Germinal center (tissue), 1 donor: ENCODE measurements at places on chromosomes 13 and 19.

DNA sequence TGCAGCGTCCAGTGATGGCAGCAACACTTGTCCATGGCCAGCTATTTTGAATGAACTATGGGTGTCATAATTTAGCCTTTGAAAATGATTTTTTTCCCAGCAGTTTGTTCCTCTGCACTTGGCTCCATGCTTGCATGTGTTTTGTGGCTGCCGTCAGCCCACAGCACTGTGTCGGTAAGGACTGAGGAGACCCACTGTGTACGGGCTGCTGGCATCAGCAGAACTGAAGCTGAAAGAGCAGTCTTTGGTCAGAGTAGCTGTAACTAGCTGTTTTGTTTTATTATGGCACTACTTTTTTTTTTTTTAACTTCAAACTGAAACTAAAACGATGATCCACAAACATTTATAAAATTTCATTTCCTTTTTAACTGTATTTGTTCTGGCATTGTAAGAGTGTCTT, 50.3 kb upstream of the TEX29 start:
- no peak for DNase-seq

DNA sequence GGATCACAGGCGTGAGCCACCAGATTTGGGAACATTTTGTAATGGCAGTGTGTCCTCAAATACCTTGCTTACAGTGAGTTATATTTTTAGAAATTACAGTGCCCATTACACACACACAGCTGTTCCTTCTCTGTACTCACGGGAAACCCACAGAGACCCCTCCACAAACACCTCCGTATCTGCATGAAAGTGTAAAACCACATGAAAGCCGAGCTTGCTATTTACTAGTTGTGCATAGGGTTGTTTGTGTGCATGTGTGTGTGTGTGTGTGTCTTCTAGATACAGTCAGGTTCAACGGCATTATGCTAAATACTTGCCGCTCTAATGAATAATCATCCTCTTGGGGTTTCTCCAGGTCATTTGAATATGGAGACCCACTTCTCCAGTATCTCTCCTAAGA, 22.3 kb upstream of the LILRA2 start:
- no peak for DNase-seq

DNA sequence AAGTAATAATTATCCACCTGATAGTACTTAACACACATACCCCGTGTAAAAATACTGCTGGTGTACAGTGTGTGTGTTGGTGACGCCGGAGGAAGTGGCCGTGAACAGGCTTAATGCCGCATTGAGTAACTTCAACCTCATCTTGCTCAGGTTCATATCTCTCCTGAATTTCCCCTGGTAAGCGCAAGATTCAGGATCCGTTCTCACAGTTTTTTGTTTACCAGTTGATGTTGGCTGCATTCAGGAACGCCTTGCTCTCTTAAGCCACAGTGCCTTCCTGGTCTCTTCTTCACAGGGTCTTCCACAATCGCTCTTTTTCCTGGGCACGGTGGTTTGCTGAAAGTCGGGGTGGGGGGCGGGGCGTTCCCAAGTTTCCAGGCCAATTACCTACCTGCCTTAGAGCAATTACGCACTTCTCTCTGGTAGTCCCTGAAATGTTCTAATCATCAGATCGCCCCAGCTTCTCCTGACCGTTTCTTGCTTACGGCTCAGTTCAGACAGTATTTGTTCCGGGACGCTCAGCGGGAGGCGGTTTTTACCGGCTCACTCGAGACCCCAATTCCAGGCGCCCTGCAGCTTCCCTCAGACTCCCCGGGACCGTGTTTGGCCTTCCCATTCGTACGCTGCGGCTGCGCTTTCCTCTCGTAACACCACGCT, 706 bp upstream of the DNAJC3 start:
- DNase-seq, result no peak

GRCh38 chr19:33437393-33437820, 63.9 kb downstream of the CEBPG start:
- no peak for DNase-seq

- DNase-seq, result no peak
These were observed 157.5 kb downstream of the TBC1D4 start for GRCh38 chr13:75324413-75324940.

DNA sequence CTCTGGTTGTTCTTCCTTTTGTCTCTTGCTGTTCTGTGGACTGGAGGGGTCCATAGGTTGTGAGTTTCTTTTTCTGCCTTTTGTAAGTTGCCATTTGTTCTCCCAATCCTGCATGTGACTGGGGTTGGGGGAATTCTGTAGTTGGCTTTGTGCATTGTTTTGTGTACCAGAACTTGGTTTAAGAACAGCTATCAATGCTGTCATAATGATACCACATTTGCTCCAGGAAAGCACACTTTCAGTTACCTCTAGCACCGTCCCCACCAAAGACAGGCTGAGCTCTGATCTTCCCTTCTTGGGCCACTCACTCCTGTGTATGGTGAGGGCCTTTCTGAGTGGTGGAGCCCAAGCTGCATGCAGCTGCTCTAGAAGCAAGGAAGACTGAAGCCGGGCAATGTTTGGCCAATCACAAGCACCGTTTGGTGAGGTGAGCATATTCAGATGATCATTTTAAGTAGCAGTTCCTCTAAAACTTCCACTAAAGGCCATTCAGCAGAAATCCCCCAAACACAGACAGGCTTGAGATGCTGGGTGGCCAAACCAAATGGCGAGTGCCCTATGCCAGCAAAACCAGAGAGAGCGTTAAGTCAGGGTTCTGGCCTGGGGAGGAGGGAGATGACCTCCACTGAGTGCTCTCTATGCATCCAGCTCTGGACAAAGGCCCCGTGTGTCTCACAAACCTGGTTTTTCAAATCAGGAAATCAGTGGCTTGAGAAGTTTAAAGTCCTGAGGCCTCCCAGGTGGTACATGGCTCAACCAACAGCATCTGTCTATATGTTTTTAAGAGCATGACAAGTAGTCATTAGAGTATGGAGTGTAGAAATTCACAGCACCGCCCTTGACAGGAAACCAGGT, 120.7 kb upstream of the SPATA13 start:
- DNase-seq, result no peak

GRCh38 chr13:60662595-60662994, 265.6 kb downstream of the TDRD3 start:
- DNase-seq, result no peak

DNA sequence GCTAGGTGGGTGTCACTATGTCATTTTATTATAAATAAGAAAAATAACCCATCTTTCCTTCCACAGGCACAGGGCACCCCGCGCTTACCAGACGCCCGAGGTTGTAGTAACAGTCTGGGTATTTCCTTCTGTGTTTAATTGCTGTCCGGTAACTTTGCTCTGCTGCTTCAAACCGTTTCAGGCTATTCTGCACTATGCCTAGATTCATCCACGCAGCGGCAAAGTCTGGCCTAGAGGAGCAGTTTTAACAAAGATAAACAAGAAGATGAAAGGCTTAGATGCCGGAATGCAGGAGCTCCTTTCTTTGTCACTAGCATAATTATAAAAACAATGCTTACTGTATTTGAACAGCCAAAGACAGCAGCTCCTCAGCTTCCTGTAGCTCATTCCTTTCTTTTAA, 36.9 kb upstream of the GGACT start:
- no peak for DNase-seq

DNA sequence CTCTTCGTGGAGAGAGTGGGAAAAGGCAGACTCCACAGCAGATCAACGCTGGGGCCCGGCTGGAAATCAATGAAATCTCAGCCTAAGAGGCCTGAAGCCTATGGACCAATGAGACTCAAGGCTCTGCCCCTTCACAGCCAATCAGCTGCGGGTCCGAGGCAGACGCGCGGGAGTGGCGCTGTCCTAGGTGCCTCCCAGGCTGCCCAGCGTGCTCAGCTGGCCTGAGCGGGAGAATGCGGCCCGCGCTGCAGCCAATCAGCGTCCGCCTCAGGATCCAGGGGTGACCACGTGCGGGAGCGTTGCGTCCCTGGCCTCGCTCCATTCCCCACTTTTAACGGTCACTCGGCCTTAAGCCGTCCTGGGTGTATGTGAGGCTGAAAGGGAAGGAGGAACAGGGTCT, at the start of gene ZBTB32:
ZBTB32 (plus strand) TSS at position 341 of the 400 bp plus-strand sequence. CDS start 10,069 bp downstream, outside the sequence.
- peak; percentile 30 for DNase-seq

GRCh38 chr19:16425019-16425418, 46.8 kb downstream of the EPS15L1 start:
- no peak for DNase-seq
